Placental epithelial cell (primary cell): ENCODE measurements at places on chromosomes 4 and X. TPM values are rescaled to one million over a fixed set of nuclear protein-coding genes. Genes with fewer than 3 reads are reported as not detected.

Gene PPEF2
- under 0.01 TPM in 1 of 2 replicates, not detected in the other for total RNA-seq

Gene SPANXB1
- total RNA-seq: not detected in 2 replicates

Gene GASK1B
- 58.1 and 114 TPM in 2 replicates for total RNA-seq

Gene CSAG3
- total RNA-seq: not detected in 2 replicates

Gene PRR32
- total RNA-seq: not detected in 2 replicates

Gene ALPK1
- 16.5 and 20.0 TPM in 2 replicates for total RNA-seq

Gene FGD1
- 8.4 and 11.0 TPM in 2 replicates for total RNA-seq

Gene GPRASP1
- 1.3 and 3.9 TPM in 2 replicates for total RNA-seq

Gene MTNR1A
- not detected in 2 replicates for total RNA-seq

Gene POF1B
- 3.1 and 19.5 TPM in 2 replicates for total RNA-seq

Gene OTUD6A
- not detected in 2 replicates for total RNA-seq

Gene ATP10D
- total RNA-seq: 65.5 and 76.9 TPM in 2 replicates

Gene PRSS12
- total RNA-seq: under 0.01 TPM in 1 of 2 replicates, not detected in the other

Gene XG
- 25.3 and 32.2 TPM in 2 replicates for total RNA-seq

Gene RBM47
- total RNA-seq: 2.4 and 5.1 TPM in 2 replicates

Gene STATH
- not detected in 2 replicates for total RNA-seq

Gene GATA1
- total RNA-seq: not detected in 2 replicates

Gene CD40LG
- total RNA-seq: not detected in 2 replicates

Gene HTRA3
- total RNA-seq: 7.1 and 56.8 TPM in 2 replicates

Gene TKTL2
- total RNA-seq: not detected in 2 replicates
